EL (cell line): ENCODE measurements at places on chromosomes 5 and 9.

- peak; percentile 63 for DNase-seq
Measured at GRCh38 chr9:76618762-76619161, 145.5 kb upstream of the PCA3 start.

DNA sequence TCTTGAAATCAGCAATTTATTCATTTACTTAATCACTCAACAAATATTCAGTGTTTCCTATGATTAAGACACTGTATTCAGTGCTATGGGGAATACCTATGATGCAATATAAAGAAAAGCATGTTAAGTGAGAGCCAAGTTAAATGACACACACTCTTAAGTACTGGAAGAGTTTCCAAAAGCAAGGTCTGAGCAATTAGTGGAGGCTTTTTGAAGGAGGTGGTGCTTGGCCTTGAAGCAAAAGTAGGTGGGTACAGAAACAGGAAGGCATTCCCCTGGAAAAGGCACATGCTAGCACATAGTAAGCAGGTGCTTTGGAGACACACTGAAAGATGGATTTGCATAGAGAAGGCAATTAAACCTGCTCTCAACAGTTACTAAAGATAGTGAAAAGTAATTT lies 4.0 kb downstream of the TSLP start:
- peak; percentile 86 for DNase-seq

DNA sequence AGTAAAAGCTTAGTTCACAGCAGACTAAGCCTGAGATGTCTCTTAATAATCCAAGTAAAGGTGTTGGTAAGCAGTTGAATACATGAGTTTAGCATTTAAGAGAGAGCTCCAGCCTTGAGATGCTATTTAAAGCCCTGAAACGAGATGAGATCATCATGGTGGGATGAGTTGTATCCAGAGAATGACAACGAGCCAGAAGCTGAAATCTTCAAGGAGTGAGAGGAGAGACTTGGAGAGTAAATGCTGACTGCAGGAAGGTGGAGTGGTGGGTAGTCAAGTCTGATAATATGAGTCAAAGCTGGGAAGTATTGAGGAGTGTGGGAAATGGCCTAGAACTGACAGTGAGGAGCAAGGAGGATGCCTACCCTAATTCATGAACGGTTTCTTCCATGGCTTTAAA lies 53.7 kb downstream of the PLAC8L1 start:
- peak; percentile 69 for DNase-seq

GRCh38 chr5:178323961-178324360 lies 91.4 kb upstream of the PHYKPL start:
- no peak for DNase-seq

GRCh38 chr9:134776080-134776796 lies 104.4 kb upstream of the FCN2 start:
- peak; percentile 62 for DNase-seq

GRCh38 chr5:7565559-7565958 lies 169.6 kb downstream of the ADCY2 start:
- DNase-seq = no peak

DNA sequence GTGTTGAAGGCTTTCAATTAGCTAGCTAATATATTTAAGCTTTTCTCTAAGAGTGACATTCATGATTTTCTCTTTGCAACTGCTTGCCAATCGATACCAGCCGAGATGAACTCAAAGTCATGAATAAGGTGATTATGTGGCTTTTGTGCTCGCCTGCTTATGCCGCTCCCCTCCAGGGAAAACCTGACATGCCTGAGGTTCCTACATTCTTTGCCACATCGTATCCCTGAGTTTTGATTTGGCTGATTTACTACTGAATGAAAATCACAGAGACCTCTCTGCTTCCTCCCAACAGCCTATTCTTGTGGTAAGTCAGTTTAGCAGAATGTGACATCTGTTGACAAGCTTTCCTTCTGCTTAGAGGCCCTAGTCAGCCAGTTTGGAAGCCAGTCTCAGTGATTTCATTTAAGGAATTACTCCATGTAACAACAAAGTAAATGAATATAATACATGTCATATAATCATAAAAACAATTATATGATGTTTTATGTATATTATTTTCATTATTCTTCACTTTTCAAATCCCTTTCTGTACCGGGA lies 513.4 kb downstream of the CSNK1G3 start:
- DNase-seq = no peak

GRCh38 chr5:5793242-5794117 lies 371.0 kb downstream of the ICE1 start:
- DNase-seq = no peak

GRCh38 chr5:105230516-105231157 lies 1668.0 kb upstream of the NUDT12 start:
- no peak for DNase-seq
